ENCODE measurements at places on chromosomes 16 and 17. TPM values are rescaled to one million over a fixed set of nuclear protein-coding genes. Genes with fewer than 3 reads are reported as not detected.

DNA sequence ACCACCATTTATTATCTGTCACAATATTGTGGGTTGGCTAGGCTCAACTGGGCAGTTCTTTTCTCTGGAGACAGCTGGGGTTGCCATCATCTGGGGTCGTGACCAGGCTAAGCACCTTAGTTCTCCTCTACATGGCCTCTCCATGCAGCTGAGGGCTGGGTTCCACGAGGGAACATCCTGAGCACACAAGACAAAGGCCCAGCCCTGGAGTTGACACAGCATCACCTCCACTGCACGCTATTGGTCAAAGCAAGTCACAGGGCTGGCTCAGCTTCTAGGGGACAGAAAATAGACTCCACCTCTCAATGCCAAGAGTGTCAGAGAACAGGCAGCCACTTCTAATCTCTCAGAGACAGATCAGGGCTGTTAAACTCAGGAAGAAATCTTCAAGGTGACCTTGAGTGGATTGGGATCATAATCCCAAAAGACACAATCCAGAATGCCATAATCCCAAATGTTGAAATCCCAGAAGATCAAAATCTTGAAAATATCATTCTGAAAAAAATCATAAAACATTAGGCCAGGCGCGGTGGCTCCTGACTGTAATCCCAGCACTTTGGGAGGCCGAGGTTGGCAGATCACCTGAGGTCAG, 13.0 kb upstream of the USP10 start:
- no peak for DNase-seq

DNA sequence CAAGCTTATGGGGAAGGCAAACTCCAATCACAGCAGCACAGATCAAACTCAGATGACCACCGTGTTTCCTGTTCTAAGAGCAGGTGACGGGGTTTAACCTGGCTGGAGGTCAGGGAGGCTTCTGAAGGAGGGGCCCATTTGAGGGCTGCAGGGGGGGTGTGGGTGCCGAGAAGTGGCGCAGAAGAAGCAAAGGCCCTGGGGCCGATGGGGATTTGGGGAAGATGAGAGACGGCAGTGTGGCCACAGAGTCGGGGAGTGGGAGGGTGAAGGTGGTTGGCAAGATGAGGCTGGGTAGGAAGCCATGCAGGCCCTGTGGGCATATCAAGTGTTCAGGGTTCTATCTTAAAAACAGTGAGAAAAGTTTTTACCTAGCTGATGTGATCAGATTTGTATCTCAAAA, 122.9 kb downstream of the CLEC16A start:
- DNase-seq = no peak

- DNase-seq = peak; percentile 92
Observed at GRCh38 chr17:42561897-42562387, at the start of gene COASY. Gene COASY, plus strand, starts transcription at chr17:42562148. Its CDS starts 475 bp downstream, at chr17:42562623.

Gene KRTAP1-3
- not detected for polyA plus RNA-seq

GRCh38 chr17:44630703-44631102, 25.6 kb upstream of the MEIOC start:
- DNase-seq = no peak

Gene OSGIN1
- polyA plus RNA-seq = 0.34 TPM

- no peak for DNase-seq
Observed at GRCh38 chr17:27457360-27457715, 1.1 kb downstream of the KSR1 start.

- no peak for DNase-seq
Observed at GRCh38 chr17:39081851-39082250, 69.6 kb downstream of the PLXDC1 start.

Gene AGRP
- not detected for polyA plus RNA-seq

- no peak for DNase-seq
Observed at GRCh38 chr17:57391857-57392471, 135.6 kb downstream of the MSI2 start.

Gene IL17C
- not detected for polyA plus RNA-seq

Gene POLR3K
- polyA plus RNA-seq = 10.3 TPM

- no peak for DNase-seq
Observed at GRCh38 chr17:74623693-74624093, at the start of gene CD300E. Gene CD300E, minus strand, starts transcription at chr17:74623738. Its CDS starts 117 bp downstream, at chr17:74623621.

Gene UMOD
- 223 TPM for polyA plus RNA-seq

- no peak for DNase-seq
Observed at GRCh38 chr17:8326511-8327302, 12.9 kb upstream of the ODF4 start.

DNA sequence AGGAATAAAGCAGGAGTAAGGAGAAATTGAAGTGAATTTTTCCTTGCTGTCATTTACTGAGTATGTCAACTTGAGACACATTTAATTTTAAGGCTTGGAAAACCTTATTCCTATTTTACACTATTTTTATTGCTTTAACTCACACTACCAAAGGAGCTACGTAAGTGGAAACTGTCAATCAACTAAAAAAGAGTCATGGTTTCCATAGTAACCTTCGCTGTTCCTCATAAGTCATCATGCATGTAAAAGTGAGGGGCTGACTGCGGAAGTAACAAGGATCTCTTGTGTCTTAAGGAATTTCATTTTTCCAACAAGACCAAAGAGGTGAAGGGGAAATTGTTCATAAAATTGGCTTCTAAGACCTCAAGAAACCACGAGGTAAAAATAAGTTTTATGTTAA, 516.2 kb upstream of the CA10 start:
- DNase-seq = no peak

DNA sequence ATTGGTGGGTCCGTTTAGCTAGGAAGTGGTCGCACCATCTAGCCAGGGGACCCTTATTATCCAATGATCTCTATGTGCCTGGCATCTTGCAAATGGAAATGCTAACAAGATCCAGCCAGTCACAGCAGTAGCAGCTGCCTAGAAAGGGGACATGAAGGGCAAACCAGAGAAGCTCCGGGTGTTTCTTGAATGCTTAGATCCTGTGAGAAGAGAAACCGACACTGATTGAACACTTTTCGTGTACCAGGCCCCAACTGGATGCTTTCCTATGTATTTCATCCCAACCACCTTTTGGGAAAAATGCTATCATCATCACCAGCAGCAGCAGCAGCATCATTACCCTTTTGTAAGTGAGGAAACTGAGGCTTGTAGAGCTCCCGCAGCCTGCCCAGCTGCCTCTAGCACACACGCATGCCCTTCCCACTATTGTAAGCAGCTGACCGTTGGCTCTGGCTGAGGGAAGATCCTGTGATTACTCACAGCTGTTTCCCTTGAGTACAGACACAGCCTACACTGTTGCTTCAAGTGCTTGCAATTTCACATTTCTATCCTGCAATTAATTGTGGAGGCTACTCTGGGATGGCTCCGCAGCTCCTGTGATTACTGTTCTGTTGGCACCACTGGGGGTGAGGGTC, 180.7 kb upstream of the CACNG5 start:
- DNase-seq = no peak

DNA sequence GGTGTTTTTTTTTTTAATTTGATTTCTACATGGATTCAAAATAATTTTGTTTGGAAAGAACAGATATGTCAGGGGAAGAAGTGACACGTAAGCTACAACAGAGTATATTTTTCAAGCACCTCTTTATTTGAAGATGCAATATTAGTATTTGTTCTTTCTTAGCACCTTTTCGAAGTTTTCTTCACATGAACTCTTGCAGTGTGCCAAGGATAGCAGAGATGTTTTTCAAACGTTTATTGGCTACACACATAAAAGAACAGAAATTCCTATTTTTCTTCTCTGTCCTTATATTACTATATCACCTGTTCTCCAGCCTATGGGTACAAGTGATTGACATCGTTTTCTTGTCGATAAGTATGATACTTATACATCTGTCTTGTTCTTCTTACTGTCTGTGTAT, 192.7 kb upstream of the TBX2 start:
- no peak for DNase-seq

- DNase-seq = no peak
Observed at GRCh38 chr16:89805136-89805905, 11.1 kb downstream of the FANCA start.

DNA sequence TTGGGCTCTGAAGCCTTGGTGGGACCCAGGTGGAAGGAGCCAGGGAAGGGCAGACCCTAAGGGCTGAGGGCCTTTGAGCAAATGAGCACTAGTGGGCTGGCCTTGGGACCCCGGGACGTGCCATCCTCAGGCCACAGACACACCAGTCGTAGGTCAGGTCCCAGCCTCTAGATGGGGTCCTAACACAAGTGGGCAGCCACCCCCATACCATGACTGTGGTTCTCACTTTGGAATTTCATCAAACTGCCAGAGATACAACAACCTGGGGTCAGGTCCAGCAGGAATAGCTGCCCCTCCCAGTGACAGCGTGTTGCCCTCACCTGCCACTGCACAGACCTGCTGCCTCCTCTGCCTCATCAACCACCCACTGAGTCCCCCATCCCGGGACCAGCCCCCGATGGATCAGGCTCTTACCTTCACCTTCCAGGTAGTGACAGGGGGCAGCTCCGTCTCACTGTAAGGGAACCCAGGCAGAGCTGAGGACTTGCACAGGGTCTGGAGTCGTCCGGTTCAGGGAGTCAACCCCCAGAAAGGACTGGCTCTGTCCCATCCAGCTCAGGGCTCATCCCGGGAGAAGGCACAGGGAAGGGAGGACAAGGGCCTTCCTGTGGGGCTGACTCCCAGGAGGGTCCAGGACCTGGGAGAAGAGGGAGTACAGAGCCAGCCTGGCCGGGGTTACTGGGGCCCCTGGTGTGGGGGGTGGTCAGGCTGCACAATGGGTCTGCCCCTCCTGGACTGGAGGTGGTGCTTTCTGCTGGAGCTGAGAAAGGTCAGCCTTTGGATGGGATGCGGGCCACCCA, 40.0 kb downstream of the LGALS9 start:
- DNase-seq = no peak

GRCh38 chr16:55444754-55445485, 34.1 kb upstream of the MMP2 start:
- no peak for DNase-seq

DNA sequence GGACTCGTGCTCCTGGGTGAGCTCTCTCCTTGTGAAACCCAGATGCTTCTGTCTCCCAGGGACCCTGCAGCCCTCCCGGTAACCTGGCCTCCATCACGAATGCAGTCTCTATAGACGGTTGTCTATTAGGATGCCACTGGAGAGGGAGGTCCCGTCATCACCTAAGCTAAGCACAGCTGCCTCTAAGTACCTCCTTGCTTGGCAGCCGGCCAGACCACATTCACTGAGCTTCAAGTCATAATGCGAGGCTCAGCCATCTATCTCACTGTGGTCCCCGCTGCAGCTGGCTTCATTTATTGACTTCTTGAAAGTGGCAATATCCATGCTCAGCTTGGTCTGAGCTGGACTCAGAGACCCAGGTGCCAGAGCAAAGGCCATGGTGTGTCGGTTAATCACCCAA, 74.5 kb upstream of the HSBP1 start:
- no peak for DNase-seq

Gene CHST5
- polyA plus RNA-seq = 1.2 TPM

- DNase-seq = no peak
Observed at GRCh38 chr16:67148656-67149275, 2.0 kb downstream of the B3GNT9 start.

Gene CNEP1R1
- polyA plus RNA-seq = 28.8 TPM

DNA sequence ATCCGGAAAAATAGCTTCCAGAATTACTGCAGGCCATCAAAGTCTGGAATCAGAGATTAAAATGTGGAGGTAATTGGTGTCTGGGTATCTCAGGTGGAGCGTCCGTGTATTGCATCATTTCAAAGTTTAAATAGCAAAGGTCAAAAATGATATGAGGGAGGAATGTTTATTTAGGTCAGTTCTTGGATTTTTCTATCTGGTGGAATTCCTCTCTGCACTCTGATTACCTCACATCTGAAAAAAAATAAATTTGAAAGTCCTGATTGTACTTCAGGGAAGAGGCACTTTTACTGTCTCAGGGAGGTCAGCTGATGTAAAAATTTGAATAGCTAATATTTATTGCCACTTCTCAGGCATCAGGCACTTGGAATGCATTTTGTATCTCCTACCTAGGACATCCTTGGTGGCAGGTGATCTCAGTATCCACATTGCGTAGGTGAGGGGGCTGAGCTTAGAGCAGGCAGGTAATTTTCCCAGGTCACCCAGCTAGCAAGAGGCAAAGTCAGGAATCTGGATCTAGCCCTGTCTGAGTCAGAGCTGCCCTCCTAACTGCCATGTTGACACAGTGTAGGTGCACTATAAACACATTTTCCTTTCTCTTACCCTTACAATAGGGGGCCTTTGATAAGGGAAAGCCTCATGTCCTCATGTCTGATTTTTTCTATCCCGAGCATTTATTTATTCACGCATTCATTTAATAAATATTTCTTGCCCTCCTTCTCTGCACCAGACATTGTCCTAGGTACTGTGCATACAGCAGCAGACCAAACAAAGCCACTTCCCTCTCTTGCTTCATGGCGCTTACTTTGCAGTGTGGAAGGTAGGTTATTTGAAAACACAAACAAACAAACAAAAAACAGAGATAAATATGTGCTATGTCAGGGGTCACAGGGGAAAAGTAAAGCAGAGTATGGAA, 454.3 kb downstream of the HAPSTR1 start:
- no peak for DNase-seq

GRCh38 chr16:79366635-79367034, 233.9 kb downstream of the MAF start:
- DNase-seq = no peak

Gene MPHOSPH6
- polyA plus RNA-seq = 22.0 TPM

Gene CHP2
- 1.8 TPM for polyA plus RNA-seq

DNA sequence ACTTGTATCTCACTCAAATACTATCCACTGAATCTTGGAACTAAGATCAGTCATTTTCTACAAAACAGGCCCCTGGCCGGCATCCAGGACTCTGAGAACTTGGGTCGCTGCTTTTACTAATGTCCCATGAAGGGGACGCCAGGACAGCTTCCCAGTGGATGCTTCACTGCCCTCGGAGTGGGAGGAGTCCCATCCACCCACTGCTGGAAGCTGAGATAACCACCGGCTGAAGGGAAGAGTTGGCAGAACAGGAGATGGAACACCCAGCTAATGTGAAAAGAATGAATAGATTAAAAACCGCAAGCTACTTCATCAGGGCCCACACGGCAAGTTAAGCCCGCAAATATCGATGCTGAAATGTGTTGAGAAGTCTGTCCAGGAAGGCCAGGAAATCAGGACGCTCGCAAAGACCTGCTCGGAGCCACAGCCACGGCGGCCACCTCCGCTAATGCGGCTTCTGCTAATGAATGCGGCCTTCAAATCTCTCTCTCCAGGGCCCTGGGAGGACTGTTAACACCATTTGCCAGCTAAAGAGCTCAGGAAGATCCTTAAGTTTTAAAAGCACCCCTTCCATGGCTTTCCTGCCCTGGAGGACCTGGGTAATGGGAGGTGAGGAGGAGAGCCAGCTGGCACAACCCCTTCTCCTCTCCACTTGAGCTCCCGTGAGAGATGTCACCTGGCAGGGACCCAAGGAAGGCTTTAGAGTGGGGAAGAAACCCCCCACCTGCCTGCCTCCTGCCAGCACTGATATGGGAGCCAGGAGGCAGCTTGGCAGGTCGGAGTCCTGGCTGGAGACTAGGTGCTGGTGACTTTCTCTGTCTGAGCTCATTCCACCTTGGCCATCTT, 226.6 kb upstream of the RPL38 start:
- no peak for DNase-seq

DNA sequence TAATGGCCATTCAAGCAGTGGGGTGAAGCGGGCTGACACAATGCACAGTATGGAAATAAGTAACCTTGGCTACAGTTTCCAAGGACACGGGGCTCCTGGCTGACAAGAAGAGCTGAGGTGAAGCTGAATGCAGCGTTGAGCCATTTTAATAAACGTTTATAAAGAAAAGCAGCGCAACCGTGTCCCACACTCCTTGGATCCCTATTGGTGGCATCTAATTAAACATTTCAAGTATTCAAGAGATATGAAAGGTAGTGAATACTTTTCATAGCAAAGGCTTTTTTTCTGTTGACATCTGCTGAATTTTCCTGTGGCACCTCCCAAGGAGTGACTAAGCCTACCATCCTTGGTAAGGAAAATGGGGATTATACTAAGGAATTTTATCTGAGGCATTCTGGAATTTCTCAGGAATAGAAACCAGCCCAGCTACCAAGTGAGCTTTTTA, 26.5 kb downstream of the DUSP14 start:
- no peak for DNase-seq

Gene TMEM238L
- polyA plus RNA-seq = 0.14 TPM
